MV-4-11 (cell line): ENCODE measurements at places on chromosomes 16 and 17.

DNA sequence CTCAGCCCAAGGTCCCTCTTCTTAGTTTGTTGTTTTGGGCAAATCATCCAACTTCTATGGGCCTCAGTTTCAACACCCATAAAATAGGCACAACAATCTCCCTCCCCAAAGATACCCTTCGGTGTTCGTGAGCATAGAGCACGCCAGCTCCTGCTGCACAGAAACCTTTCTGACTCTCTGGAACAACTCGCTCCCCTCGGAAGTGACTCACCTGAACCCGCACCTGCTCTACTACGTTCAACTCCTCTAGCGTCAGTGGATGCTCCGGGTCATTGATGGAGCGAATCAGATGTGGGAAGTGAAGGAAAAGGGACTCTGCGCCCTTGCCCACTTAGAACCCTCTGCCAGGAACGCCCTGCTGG lies 445 bp downstream of the CIAO2B start:
- no peak for DNase-seq

GRCh38 chr16:52446080-52446479 lies 100.9 kb downstream of the TOX3 start:
- no peak for DNase-seq

- no peak for DNase-seq
Observed at GRCh38 chr17:66564992-66565465, 262.6 kb downstream of the PRKCA start.

DNA sequence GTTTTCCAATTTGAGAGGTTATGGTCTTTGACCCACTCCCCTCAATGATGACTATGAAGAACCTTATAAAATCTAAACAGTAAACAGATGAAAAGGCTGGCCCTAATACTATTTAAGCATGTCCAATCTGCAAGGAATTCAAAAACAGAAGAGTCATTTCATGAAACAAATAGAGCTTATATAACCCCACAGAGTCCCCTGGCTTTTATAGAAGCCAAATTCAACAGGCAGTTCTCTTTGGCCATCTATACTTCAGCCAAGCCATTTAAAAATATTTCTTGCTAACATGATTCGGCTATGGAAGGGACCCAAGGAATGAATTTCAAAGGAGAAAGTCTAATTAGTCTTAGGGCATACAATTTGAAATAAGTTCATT lies 43.4 kb downstream of the SPOP start:
- no peak for DNase-seq

DNA sequence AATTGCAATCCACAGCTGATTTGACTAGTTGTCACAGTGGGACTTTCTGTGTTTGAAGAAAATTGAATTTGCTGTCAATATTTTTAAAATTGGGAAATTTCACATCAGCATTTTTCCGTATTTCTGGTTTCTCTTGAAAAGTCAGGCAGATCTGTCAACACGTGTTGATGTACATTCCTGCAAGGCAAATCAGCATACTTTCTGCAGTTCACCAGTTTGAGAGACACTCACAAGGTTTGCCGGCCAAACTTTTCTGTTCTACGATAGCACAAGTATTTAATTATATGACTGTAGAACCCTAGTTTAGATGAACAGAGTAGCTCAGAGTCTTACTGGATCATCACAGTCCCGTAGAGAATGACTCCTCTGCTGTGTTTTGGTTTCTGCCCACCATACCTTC lies 102.0 kb downstream of the ADAMTS18 start:
- DNase-seq, result no peak

DNA sequence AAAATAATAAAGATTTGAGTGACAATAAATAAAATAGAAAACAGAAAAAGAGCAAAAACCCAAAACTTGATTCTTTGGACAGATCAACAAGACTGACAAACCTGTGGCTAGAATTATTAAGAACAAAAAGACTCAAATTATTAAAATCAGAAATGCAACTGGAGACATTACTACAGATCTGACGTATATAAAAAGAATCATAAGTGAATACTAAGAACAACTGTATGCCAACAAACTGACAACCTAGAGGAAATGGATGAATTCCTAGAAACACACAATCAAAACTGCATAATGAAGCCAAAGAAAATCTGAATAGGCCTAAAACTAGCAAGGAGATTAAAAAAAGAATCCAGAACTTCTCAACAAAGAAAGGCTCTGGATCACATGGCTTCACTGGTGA lies 47.4 kb downstream of the NETO2 start:
- DNase-seq, result no peak

DNA sequence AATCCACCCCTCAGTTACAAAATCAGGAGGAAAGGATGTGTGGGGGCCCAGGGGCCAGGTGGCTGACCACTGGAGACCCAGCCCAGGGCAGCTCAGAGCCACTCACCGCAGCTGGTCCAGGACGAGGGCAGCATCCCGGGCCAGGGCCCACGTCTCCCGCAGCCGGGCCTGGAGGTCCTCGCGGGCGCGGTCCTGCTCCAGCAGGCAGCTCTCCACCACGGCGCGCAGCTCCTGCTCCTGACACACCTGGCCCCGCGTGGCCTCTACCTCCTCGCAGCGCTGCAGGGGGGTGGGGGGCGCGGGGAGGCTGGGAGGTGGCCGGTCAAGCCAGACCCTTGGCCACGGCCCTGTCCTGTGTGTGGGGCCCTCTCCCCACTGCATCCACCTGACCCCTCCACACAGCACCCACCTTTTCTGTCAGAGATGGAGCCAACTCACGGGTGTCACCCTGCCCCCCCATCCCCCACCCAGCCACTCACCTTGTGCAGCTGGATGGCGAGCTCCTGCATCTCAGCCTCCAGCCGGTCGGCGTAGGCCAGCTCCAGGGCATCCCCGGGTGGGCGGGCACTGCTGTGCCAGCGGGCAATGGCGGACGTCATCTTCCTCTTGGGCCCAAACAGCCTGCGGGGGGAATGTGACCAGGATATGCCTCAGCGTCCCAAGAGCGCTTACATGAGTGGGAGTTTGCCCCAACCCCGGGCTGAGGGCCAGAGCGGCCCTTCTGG lies 5.1 kb downstream of the NUDT16L1 start:
- no peak for DNase-seq

- no peak for DNase-seq
Observed at GRCh38 chr17:17665255-17665654, 16.0 kb upstream of the RAI1 start.

DNA sequence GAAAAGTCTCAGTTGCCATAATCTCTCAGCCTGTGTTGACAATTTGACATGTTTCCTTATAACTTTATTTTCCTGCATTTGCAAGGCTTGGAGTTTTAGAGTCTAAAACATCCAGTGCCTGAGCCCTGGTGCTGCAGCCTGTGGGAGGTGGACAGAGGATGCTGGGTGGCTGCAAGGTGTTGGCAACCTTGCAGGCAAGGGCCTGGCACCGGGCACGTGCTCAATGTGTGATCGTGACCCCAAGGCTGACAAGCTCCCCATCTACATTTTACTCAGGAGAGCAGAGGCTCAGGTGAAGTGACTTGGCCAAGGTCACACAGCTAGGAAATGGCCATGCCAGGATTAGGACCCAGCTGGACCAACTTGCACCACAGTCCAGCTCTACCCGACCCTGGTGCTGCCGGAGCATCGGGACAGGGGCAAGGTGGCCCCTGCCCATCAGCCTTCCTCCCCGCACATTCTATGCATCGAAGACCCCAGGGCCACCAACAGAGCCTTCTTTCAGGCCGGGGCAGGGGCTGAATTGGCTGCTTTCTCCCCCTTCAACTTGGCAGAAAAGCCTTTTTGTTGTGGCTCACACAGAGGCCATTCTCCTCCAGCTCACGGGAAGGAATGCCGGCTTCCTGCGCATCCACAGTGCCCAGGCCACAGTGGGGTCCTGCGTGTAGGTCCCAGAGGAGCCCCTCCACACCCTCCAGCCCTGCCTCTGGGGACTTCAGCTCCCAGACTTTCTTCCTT lies 23.1 kb downstream of the MMP15 start:
- no peak for DNase-seq

DNA sequence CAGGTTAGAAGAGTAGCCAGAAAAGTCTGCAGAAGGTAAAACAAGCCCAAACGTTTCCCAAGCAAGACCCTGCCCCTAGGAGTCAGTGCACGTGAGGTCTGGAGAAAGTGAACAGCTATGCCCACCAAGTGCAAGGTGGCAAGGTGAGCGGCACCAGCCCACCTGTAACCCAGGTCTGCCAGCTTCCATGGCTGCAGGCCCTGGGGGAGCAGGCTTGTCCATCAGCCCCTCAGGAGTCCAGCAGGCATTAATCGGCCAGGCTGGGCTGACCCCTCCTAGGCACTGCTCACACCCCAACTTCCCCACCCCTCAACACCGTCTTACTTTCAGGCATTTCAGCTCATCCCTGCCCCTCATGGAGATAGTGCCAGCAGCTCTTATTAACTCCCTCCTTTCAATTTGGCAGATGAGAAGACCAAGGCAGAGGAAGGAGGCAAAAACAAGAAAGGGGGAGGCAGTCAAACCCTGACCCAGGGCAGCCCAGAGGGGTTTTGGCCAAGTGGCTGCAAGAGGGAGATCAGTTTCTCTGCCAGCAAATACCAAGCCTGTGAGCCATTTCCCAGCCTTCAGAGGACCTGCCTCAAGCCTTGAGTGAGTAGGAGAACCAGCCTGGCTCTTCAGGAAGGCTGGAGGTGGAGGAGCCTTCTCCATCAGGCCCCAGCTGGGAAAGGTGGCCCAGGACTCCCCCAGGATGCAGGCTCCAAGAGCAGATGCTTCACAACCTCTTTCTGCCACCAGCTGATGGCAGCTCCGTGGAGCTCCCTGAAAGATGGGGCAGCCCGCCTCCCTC lies 14.7 kb downstream of the BEAN1 start:
- no peak for DNase-seq

DNA sequence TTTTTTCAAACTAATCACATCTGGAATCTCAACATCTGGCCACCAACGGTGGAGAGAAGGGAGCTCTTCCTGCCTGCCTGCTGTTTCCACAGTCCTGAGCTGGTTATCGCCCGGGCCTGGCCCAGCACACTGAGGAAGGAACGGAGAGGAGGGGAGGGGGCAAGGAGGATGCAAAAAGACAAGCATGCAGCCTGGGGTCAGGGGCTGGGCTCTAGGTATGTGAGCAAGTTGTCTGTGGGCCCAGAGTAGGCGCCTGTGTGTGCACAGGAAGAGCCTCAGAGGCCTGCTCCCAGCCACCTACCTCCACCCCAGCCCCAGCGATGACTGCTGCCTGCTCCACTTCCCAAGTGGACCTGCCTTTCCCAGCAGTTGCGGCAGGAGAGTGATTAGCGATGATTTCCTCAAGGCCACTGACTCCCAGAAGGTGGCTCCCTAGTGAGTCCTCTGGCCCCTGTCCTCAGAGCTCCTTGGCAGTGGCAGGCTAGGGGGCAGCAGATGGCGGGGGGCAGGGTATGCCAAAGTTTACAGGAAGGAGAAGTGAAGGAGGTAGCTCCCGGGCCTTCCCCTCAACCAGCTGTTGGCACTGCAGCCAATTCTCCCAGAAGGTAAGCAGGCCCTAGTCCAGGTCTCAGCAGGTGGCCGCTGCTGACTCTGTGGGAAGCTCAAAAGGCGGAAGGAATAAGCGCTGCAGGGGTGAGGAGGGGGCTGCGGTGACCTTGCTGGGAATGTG lies 27.0 kb upstream of the RASD1 start:
- DNase-seq, result no peak

GRCh38 chr17:3964203-3965117 lies at the start of gene ATP2A3:
TSS of gene ATP2A3 (minus strand) at chr17:3964437. CDS start at chr17:3964291, 146 bp downstream.
- DNase-seq, result peak; percentile 39

GRCh38 chr16:68776821-68777485 lies 39.9 kb downstream of the CDH1 start:
- peak; percentile 83 for DNase-seq
